Urinary bladder (tissue), 4 donors: ENCODE measurements at places on chromosomes 4 and X. TPM values are rescaled to one million over a fixed set of nuclear protein-coding genes. Genes with fewer than 3 reads are reported as not detected.

DNA sequence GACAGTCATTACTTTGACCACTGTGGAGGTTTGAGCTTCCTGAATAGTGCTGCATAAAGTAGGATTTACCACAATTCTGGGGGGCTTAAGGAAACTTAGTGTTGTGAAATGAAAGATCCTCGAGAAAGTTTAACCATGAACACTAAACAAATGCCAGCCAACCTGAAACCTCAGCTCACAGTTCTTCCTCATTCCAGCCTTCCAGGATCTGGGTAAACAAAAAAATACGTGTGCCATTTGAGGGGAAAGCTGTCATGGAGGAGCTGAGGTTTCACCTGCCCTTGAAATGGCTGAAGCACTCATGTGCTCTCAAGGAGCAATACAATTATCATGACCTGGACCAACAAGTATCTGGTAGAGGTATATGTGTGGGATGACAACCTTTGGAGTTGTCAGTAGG lies 142.7 kb downstream of the NPNT start:
- DNase-seq, result no peak

- DNase-seq, result no peak
Observed at GRCh38 chr4:141563723-141564122, 72.7 kb upstream of the IL15 start.

GRCh38 chr4:1051472-1051871 lies 40.0 kb downstream of the FGFRL1 start:
- no peak for DNase-seq

DNA sequence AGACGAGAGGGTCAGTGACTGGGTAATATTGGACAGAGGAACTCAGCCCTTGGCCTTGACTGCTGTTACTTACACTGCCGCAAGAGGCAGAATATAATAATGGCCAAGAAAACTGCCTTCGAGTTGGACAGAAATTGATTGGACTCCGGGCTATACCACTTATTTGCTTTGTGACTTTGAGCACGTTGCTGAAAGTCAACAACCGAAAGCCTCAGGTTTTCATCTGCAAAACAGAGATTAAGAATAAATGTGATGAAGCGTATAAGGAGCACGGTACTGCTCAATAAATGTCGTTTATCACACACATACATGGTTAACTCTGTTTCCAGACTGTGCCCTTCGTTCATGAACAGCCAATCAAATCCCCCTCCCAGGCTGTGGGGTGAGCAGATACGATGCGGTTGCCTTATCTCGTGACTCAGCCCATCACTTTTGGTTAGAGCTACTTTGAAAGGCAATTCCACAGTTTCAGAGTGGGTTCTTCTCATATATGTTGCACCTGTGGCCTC lies 91.6 kb downstream of the TSPAN7 start:
- DNase-seq, result no peak

- DNase-seq, result no peak
Observed at GRCh38 chr4:136316961-136317360, 1215.3 kb downstream of the PCDH18 start.

DNA sequence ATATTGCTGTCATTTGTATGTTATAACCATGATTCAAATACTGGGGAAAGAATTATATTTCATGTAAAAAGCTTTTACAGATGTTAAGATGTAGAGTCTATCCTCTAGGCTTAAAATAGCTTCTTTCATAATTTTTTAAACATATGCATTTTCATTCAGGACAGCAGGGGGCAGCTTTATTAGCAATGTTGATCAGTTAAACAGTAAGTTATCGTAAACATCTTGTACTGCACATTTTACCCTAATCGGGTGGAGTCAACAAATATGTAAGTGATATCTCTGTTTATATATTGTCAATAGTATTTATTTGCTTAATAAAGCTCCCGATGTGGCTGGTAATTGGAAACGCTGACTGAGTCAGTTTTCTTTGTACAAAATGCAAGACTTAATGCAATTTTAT lies 142.5 kb upstream of the MED14 start:
- no peak for DNase-seq

DNA sequence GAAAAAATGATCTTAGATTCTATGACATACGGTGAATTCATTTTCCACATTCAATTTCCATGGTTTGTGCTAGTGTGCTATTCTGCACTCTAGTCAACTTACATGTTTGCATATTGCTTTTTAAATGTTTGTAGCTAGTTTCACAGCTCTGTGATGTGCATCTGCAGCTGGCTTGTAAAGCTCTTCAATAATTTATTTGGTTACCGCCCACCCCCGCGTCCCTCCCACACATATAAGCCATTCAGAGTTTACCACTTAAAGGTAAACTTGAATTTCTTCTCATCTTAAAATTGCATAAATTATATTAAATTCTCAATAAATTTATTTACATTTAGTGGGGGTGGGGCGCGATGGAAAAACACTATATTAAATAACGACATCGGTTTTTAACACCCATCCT lies 291 bp upstream of the NBDY start:
- no peak for DNase-seq

DNA sequence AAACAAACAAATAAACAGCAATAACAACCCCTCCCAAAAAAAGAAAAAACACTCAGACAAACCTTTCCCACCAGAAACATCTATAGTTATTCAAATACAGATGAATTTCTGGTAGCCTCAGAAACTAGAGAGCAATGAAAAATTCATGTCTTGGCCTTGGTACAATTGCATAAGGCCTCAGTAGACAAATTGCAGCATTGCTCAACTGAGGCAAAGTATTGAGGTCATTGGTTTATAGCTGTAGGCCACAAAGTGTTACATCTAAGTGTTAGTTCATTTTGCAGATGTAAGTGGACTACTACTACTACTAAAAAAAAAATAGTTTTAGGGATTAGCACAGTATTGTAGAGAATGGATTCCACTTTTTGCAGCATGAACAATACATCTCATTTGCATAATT lies 2268.3 kb downstream of the ARAP2 start:
- no peak for DNase-seq

DNA sequence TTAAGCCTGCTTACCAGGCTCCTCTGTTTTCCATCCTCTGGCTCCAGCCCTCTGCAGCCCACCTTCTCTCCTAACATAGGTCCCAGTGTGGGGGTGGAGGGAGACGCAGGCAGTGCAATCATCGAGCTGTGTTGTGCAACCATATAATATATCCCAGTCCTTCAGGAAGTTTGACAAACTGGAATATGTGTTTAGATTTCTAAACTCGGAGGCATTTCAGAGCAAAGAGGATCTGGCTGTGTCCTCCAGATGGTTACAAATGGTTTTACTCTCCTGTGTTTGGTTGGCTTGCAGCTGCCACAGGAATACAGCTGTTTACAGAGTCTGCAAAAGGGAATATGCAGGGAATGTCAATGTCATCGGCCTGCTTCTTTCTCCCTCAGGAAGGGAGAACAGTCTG lies 195.3 kb upstream of the LNX1 start:
- no peak for DNase-seq

GRCh38 chrX:15471028-15471427 lies 22.1 kb downstream of the PIR start:
- DNase-seq, result no peak

DNA sequence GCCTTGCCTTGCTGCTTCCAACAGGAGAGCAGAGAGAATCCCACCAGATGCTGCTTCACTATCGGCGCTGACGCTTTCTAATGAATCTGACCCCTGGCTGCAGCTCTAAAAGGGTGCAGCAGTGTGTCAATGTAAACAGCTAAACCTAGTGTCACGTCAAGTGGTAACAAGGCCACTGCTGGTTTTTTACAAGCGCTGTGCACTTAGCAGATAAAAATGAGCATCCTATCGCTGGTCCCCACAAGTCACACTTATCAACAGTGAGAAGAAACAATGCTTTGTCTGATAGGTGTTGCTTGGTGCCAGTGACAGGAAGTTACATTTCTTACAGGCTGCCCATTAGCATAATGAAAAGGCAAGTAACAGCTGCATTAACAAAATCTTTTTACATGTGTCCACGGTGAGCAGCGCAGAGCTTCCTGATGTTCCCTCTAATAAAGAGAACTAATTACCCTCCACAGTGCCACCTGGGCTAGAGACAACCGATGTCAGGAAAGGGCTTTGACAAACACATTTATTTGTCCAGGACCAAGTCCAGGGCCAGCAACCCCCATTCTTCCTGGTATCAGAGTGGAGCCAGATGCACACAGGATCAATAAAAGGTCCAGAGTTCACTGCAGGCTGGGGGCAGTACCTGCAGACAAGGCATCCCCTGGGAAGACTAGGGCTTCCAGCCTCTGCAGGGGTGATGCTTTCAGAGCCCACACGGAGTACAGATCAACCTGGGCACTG lies 176.0 kb downstream of the MGST2 start:
- DNase-seq, result no peak

- no peak for DNase-seq
Observed at GRCh38 chr4:76550966-76551780, 116.1 kb downstream of the SHROOM3 start.

DNA sequence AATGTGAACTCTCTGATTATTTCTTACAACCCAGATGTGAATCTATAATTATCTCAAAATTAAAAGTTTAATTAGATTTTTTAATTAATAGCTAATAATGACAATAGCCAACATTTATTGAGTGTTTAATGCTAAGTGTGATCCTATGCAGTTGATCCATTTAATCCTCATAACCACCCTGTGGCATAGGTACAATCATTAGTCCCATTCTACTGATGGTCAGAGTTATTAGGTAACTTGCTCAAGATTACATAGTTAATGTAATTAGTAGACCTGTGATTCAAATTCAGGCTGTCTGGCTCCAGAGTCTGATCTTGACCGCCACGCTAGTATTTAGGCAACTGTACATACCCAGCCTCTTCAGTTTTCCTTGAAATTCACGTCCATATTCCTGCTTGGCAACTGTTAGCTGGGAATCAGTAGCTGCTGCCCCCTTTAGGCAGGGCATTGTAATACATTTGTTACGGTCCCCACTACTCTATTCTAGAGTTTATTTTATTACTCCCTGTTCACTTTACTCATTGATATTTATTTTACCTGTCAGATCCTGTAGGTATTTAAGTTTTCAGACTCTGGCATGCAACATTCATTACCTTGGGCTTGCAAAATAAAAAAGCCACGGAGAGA lies 20.6 kb upstream of the TEC start:
- no peak for DNase-seq

- DNase-seq, result no peak
Observed at GRCh38 chr4:62328526-62328925, 1128.4 kb downstream of the ADGRL3 start.

DNA sequence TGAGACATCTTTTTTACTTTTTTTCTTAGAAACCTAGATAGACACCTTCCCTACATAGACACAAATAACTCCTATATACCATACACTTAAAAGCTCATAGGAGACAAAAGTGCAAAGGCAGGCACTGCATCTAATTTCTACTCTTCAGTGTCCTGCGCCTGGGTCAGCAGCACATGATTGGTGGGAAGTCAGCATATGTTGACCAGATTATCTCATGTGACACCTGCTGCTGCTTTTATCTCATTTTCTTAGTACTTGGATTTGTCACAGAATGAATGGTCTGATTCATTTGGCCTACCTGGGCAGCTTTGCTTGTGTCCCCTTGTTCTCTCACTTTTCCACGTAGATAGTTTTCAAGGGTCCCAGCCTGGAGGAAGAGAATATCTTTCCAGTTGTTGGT lies 24.9 kb upstream of the LNX1 start:
- no peak for DNase-seq

DNA sequence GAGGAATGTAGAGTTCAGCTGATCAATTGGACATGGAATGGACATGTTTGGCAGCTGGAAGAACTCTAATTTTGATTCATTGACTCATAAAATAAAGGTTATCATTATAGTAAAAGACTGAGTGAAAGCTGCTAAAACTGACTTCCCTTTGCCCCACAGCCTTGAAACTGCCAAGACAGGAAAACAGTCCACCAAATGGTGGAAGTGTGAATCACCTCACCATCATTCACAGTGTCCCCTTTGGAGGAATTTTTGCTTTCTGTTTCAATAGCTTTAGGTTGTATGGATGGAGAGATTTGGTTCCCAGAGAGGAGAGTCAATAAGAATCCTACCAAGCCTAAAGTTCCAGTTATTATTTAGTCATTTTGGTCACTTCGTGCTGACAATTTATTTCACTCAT lies 20.8 kb upstream of the FREM3 start:
- no peak for DNase-seq

- DNase-seq, result no peak
Observed at GRCh38 chr4:1642196-1642951, 41.7 kb downstream of the FAM53A start.

- DNase-seq, result no peak
Observed at GRCh38 chr4:185847352-185848097, 35.5 kb upstream of the SORBS2 start.

TKTL1 gene
- 0.19 TPM for polyA plus RNA-seq

ERAS gene
- polyA plus RNA-seq, result 0.10 TPM

SHROOM2 gene
- polyA plus RNA-seq, result 2.6 TPM

ITM2A gene
- polyA plus RNA-seq, result 104 TPM

SERPINA7 gene
- 0.16 TPM for polyA plus RNA-seq
